Suppressor macrophage treated with lipopolysaccharide for 4 hours (primary cell): ENCODE measurements at places on chromosomes 7 and 10.

DNA sequence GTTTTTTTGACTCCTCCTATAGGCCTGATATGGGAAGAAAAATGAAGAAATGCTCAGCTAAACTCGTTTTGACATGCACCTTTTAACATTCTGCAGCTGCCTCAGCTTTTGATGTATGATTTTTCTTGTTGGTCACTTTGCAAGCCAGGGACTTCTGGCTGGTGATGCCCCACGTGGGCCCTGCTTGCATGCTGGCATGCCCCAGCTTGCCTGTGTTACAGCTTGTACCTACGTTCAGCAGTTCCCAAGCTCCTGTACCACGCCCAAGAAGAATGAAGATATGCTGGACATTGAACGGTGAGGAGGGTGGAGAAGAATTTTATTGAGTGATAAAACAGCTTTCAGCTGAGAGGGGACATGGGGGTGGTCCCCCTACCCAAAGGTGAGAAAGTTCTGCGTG, 245.6 kb upstream of the FZD8 start:
- no peak for DNase-seq

GRCh38 chr7:74481458-74482196, 27.9 kb downstream of the GTF2IRD1 start:
- no peak for DNase-seq

- DNase-seq, result peak; percentile 89
These were observed 33.4 kb downstream of the PTPN12 start for GRCh38 chr7:77570330-77571011.

DNA sequence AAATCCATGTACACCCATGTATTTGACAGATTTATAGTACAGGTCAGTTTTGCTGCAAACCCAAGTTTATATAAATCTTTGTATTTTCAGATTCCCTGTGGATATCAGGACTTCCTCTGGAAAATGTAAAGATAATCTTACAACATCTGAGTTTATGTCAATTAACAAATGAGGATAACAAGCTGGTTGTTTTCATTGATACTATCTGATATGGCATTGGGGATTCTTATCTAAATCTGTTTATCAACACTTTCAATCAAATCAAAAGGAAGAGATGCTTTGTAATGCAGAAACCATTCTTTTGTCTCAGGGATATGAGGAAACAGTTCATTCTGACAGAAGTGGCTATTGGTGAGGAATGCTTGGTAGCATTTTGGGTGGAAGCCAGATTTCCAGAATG, 64.9 kb upstream of the FAM204A start:
- no peak for DNase-seq
